ENCODE measurements at places on chromosomes 2 and 18. TPM values are rescaled to one million over a fixed set of nuclear protein-coding genes. Genes with fewer than 3 reads are reported as not detected.

- peak; percentile 91 for DNase-seq
Measured at GRCh38 chr2:222982010-222982908, 69.7 kb upstream of the KCNE4 start.

- no peak for DNase-seq
Measured at GRCh38 chr2:44532031-44532430, 170.3 kb downstream of the CAMKMT start.

DNA sequence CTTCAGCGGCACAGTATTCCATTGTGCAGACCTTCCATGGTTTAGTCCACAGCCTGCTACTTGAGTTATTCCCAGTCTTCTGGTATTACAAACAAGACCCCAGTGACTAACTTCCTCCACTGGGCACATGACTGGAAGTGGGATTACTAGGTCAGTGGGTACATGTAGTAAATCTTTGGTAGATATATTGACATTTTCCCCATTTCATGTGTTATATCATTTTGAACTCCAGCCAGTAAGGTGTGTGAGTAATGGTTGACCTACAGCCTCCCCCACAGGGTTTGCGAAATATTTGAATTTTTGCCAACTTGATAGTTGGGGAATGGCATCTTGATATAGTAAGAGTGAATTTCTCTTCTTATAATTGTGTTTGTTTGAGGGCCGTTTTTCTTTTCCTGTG, 58.8 kb downstream of the RNF144A start:
- DNase-seq, result no peak

DNA sequence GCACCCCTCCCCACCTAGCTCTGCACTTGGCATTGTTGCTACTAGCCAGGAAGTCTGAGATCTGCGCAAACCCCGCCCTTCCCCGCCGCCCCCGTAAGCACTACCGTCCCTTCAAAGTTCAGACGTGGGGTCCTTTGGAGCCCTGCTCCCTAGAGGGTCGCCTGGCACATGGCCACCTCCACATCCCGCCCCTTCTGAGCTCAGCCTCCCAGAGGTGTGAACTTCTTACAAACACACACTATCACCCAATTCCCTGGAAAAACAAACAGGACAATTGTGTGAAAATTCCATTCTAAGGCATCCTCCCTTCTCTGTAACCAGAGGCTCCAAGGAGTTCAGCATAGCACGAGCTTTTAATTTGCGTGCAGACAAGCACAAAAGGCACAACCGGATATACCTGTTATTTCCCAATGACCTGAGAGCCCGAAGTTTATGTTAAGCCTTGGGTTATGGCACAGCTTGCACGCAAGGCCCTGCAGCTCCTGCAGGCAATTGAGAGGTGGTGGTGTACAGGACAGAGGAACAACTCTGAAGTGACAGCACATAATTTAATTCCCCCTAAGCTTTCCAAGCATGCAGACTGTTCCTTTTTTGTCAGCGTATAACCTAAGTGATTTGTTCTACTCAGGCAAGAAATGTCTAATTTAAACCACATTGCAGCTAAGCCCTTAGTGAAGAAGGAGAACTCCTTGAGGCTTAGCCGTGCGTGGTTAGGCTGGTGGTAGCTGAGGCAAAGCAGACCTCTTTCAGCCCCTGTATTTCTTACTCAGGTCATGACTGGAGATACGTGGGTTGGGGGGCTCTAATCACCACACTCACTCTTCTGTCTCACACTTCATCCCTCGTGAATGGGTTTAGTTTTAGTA, 20.3 kb upstream of the CYP1B1 start:
- DNase-seq, result peak; percentile 63

DNA sequence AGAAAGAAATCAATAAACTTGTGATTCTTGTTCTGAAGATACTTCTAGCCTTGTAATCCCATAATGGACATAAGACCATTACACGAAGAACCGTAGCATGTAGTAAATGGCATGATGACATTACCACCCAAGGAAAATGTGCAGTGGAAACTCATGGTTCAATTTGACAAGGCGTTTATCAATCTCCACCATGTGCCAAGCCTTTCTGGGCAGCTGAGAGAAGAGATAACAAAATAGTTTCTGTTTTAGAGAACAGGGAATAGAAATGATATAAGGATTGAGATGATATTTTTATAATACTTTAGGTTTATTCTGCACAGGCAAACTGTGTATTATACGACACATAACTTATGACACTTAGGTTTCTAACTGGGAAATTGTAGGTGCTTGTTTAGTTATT, 19.2 kb downstream of the ABI2 start:
- no peak for DNase-seq

DNA sequence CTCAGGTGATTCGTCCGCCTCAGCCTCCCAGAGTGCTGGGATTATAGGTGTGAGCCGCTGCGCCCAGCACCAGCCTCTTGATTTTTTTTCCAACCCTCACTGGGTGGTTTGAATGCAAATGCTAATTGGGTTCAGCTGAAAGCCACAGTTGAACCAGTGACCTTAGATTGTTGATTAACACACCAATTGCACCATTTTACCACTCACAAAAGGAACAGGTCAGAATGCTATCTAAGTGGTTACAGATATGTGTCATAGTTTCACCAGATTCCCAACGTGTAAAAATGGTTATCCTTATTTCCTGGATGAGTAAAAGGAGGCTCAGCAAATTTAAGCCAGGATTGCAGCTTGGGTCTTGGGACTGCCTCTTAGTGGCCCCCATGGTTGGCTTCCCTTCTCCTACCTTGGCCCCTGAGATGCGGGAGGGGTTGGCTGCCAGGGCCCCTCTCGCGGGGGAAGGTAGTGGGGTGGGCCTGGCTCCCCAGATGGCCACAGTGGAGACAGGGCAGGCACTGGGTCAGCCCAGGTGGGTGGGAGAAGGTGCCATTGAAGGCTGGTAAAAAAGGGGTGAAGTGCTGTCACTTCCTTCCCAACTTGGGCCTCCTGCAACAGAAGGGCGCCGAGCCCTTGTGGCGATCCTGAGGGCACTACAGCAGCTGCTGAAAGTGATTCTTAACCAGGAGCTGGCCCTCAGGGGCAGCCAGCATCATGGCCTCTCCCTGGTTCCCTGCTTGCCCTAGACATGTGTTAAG, 164.9 kb upstream of the HAAO start:
- peak; percentile 88 for DNase-seq

- peak; percentile 79 for DNase-seq
Measured at GRCh38 chr2:181305301-181306123, 151.7 kb upstream of the ITGA4 start.

GRCh38 chr18:41297740-41298139, 657.3 kb upstream of the PIK3C3 start:
- DNase-seq, result no peak

GRCh38 chr2:111173338-111173737, 52.6 kb downstream of the BCL2L11 start:
- DNase-seq, result no peak

- DNase-seq, result no peak
Measured at GRCh38 chr18:70227438-70227837, 22.0 kb upstream of the RTTN start.

GRCh38 chr18:41906528-41907146, 48.4 kb upstream of the PIK3C3 start:
- peak; percentile 61 for DNase-seq

DNA sequence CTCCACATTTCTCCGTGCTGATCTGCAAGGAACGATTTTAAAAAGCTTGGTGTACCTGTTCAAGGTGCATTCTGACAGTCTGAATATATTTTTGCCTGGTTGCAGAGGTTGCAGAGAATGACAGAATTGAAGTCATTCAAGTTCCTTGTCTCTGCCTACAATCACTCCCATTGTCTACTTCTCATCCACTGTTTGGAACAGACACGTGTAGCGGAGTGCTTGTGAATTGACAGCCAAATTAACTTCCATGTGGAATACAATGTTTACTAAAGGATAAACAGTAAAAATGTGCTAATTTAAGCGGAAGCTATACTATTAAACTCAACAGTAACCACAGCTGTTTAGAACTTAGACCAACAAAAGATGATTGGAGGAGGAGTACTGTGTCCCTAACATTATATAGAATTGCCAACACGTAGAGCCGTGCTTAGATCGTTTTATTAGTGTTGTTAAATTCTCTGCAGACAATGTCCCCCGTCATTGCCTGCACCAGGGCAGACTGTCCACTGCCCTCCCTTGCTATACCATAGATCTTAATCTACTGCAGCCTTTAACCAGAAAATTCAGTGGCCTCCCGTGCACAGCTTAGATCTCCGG, 87.3 kb upstream of the ZCCHC2 start:
- no peak for DNase-seq

GRCh38 chr2:54459037-54459441, 2.9 kb downstream of the SPTBN1 start:
- peak; percentile 57 for DNase-seq

- no peak for DNase-seq
Measured at GRCh38 chr2:14422426-14422825, 210.1 kb upstream of the LRATD1 start.

Gene GPR39
- 3.2 TPM for total RNA-seq

Gene COLEC12
- total RNA-seq, result 3.9 TPM

Gene PLGLB2
- total RNA-seq, result 1.6 TPM

Gene NEU2
- total RNA-seq, result not detected

Gene HJURP
- 27.2 TPM for total RNA-seq

Gene GAL3ST2
- 0.43 TPM for total RNA-seq

Data from fibroblast of villous mesenchyme (primary cell).